ENCODE measurements at places on chromosomes 12 and 14.

DNA sequence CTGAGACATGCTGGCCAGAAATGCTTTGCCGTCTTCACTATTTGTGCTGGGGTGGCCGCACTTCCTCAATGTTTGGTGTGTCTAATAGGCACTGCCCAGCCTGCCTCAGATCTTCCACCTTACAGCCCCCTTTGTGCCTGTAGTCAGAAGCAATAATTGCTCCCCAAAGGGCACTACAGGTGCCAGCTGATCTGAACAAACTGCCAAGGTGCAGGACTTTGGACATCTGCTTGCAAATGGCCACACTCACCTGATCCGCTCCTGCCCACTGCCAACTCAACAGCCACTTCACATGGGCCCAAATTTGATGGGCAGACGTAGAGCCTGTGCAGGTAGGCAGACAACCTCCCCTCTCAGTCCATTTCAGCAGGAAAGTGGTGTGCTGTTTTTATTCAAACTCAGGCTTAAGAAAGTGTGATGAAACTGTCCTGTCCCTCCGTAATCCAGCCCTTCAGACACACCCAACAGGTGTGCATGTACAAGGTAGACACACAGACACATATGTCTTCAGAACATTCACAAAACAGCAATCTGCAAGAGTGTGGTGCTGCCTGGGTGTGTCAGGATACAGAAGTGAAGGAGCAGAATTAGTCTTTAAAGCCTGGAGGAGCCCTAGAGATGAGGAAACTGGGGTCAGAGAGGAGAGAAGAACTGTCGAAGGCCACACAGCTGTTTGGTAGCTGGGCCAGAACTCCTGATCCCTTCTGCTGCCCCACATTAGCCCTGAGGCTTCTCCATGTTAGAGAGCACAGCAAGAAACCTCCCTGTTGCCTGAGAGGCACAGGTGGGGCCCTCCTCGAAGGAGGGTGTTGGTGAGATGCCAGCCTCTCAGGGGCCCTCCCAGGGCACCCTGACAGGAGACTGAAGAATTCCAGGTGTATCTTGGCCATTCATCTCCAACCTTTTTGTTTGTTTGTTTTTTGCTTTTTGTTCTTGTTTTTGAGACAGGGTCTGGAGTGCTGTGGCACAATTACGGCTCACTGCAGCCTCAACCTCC is 4.4 kb upstream of the KRT75 start:
- no peak for DNase-seq

DNA sequence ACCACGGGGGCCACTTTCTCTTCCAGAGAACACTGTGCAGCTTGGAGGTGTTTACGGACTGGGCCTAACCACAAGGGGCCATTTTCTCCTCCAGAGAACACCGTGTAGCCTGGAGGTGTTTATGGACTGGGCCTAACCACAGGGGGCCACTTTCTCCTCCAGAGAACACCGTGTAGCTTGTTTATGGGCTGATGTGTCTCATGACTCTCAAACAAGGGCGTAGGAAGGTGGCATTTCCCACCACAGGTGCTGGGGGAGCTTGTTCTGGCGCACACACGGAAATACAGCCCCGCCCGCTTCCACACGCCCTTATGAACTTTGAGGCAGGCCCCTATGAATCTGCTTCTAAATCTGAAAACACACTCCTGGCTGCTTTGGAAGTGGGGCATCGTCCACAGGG is 174.6 kb upstream of the SFSWAP start:
- DNase-seq, result no peak

- no peak for DNase-seq
Measured at GRCh38 chr12:68490476-68490875, 120.2 kb upstream of the RAP1B start.

GRCh38 chr14:103296987-103297386 is 37.0 kb upstream of the EIF5 start:
- no peak for DNase-seq

DNA sequence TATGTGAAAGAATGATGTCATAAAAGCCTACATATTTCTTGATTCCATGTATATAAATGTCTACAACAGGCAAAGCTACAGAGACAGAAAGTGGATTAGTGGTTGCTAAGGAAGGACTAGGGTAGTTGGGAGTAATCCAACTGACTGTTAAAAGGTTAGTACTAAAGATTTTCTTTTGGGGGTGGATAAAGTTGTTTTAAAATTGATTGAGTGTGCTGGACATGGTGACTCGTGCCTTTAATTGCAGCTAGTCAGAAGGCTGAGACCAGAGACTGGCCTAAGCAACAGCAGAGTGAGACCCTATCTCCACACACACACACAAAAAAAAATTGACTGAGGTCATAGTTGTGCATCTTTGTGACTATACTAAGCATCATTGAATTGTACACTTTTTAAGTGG is 234.3 kb downstream of the C12orf50 start:
- no peak for DNase-seq

GRCh38 chr12:71546322-71546861 is 106.8 kb downstream of the LGR5 start:
- no peak for DNase-seq

- DNase-seq, result no peak
Measured at GRCh38 chr12:111102102-111102739, 181.8 kb upstream of the MYL2 start.

- DNase-seq, result no peak
Measured at GRCh38 chr14:100140452-100141078, 18.9 kb downstream of the DEGS2 start.
